ENCODE measurements at places on chromosomes 6 and 20. TPM values are rescaled to one million over a fixed set of nuclear protein-coding genes. Genes with fewer than 3 reads are reported as not detected.

DNA sequence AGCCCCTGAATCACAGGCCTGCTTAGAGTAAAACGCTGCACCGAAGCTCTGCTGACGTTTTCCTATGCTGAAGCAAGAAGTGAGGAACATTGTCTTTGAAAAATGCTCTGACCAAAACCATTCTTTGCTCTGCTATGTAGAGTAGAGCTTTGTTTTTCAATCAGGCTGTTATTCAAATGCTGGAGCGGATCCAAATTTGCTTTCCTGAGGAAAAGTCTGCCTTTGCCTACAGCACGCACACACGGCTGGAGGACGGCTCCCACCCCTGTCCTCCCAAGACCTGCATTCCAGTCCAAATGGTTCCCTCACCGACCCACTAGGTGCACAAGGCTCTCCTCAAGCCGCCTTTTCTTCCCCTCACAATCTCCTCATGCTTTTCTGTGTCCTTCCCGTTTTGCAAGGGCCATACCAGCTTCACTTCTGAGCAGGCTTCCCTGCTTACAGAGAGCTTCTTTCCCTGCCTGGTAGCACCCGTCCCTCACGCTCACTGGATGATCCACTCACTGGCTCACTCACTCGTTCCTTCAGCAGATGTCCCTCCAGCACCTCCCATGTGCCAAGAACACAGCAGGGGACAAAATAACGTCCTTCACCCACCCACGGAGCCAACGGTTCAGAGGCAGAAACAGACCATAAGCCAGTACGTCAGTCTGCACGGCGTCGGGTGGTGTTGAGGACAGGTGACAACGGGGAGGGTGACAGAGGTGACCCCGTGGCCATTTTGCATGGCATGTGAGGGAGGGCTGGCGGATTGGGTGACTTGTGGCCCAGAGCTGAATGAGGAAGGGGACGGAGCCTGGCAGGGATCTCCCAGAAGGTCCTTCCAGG is 137.9 kb upstream of the NEDD9 start:
- H3K4me3 ChIP-seq = no peak overlapping the region
- DNase-seq = no peak
- no peak overlapping the region for H3K27ac ChIP-seq
- H3K4me1 ChIP-seq = peaks cover 5% of the 10 kb centered on the region
- no peaks in the 10 kb centered on the region for H3K36me3 ChIP-seq

DNA sequence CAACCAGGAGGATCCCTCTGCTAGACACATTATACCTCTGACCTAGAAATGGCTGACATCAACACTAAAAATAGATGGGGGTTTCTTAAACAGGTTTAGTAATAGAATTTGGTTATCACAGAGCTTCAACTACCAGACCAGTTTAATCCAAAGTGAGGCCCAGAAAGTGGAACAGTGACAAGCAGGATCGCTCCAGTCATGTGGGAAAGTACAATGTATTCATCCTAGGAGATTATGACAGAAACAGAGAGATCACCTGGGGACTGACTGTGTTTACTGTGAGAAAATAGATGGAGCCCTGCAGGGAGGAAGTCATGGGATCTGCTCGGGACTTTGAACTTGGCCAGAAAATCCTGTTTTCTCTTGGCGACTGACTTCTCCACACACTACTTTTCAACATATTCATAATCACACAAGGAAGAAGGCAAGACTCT is 238.7 kb upstream of the SOX4 start:
- H3K27ac ChIP-seq = no peak overlapping the region
- no peaks in the 10 kb centered on the region for H3K36me3 ChIP-seq
- H3K4me3 ChIP-seq = no peak overlapping the region
- no peaks in the 10 kb centered on the region for H3K27me3 ChIP-seq

DNA sequence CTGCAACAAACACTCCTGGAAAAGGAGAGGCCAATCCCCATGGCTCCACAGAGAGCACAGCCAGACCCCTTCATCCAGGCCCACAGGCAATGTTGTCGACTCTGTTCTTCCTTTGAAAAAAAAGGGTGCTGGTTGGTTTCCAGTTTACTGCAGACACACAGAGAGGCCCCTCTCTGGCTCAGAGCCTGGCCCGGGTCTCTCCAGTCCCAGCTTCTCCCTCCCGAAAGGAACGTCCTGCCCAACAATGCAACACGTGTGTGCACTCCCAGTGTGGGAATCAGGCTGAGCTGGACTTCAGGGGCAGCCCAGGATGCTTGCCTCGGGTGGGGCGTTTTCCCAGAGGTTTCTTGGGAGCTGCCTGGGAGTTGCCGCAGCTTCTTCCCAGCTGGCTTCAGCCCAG is 4.5 kb upstream of the NKAIN4 start:
- peaks cover 34% of the 10 kb centered on the region for H3K27me3 ChIP-seq
- peaks cover 15% of the 10 kb centered on the region for H3K4me1 ChIP-seq
- no peaks in the 10 kb centered on the region for H3K36me3 ChIP-seq

GRCh38 chr6:159853754-159854153 is 37.0 kb upstream of the MAS1 start:
- no peaks in the 10 kb centered on the region for H3K4me1 ChIP-seq
- no peaks in the 10 kb centered on the region for H3K27me3 ChIP-seq
- no peak overlapping the region for H3K27ac ChIP-seq
- no peak for DNase-seq
- no peaks in the 10 kb centered on the region for H3K36me3 ChIP-seq

DNA sequence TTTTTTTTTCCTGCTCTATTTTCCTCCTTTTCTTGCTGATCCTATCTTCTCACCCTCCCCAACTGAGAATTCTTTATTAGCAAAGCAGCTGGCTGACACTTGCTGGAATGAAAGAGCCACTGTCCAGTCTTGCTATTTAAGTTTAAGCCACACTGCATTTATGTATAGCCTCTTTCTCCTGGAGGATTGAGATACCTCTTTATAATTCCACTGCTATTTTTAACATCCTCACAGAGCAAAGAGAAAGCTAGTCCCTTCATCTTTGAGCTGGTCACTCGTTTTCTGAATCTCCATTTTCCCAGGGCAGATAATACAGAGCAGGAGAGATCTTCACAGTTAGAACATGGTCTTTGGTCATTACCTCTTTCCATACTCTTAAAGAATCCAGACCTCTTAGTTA is 36.0 kb upstream of the EEF1A1 start:
- H3K27me3 ChIP-seq = no peaks in the 10 kb centered on the region
- no peak overlapping the region for H3K4me3 ChIP-seq
- H3K4me1 ChIP-seq = no peaks in the 10 kb centered on the region
- no peaks in the 10 kb centered on the region for H3K36me3 ChIP-seq
- no peak for DNase-seq
- H3K27ac ChIP-seq = no peak overlapping the region

The OR11A1 gene
- polyA plus RNA-seq = 0.02 TPM
